ENCODE measurements at places on chromosomes 4 and X. TPM values are rescaled to one million over a fixed set of nuclear protein-coding genes. Genes with fewer than 3 reads are reported as not detected.

Gene SLC4A4
- total RNA-seq, result 11.7 TPM

Gene ALAS2
- total RNA-seq, result 46.9 TPM

Gene NSUN7
- total RNA-seq, result 9.0 TPM

Gene USP17L22
- total RNA-seq, result not detected

Gene PGAM4
- total RNA-seq, result not detected

Data from urinary bladder (tissue), 4 donors.